H4 (cell line): ENCODE measurements at places on chromosomes 6 and 20.

DNA sequence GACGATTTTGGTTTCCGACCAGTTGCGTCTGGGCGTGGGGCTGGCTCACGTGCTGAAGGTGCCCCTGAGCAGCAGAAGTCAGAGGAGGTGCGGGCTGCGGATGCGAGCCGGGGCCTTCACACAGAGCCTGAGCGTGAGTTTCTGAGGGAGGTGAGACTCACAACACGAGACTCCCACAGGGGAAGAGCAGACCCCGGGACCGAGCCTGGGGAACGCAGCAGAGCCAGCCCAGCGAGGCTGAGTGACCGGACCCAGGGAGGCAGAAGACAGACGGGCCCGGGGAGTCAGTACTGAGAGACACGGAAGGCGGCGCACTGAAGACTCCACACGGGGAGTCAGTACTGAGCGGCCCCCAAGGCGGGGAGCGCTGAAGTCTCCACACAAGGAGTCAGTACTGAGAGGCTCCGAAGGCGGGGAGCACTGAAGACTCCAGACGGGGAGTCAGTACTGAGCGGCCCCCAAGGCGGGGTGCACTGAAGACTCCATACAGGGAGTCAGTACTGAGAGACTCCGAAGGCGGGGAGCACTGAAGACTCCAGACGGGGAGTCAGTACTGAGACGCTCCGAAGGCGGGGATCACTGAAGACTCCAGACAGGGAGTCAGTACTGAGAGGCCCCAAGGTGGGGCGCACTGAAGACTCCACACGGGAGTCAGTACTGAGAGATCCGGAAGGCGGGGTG lies 77.8 kb downstream of the DLL1 start:
- no peak for DNase-seq

DNA sequence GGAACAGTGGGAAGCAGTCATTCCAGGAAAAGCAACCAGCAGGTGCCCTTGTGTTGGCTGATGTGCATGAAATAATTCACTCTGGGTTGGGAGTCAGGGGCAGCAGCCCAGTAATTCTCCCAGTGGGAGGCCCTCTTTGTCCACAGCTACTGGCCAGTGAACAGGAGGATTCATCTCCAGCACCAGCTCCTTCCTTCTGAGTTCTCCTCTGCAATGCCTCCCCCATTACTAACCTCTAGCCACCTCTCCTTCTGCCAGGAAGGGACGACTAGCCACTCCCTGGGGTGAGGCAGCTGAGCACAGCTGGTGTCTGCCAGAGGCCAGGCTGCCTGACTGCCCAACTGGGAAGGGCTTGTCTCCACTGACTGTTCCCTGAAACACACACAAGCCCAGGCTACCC lies 12.5 kb upstream of the R3HDML start:
- peak; percentile 15 for DNase-seq

DNA sequence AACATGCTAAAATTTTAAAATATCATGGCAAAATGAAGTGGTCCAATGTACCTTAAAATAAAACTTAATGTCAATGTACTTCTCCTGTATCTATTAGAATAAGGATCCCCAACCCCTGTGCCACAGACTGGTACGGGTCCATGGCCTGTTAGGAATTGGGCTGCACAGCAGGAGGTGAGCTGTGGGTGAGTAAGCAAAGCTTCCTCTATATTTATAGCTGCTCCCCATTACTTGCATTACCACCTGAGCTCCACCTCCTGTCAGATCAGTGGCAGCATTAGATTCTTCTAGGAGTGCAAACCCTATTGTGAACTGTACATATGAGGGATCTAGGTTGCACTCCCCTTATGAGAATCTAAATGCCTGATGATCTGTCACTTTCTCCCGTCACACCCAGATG lies 86.0 kb downstream of the SLC16A10 start:
- no peak for DNase-seq

DNA sequence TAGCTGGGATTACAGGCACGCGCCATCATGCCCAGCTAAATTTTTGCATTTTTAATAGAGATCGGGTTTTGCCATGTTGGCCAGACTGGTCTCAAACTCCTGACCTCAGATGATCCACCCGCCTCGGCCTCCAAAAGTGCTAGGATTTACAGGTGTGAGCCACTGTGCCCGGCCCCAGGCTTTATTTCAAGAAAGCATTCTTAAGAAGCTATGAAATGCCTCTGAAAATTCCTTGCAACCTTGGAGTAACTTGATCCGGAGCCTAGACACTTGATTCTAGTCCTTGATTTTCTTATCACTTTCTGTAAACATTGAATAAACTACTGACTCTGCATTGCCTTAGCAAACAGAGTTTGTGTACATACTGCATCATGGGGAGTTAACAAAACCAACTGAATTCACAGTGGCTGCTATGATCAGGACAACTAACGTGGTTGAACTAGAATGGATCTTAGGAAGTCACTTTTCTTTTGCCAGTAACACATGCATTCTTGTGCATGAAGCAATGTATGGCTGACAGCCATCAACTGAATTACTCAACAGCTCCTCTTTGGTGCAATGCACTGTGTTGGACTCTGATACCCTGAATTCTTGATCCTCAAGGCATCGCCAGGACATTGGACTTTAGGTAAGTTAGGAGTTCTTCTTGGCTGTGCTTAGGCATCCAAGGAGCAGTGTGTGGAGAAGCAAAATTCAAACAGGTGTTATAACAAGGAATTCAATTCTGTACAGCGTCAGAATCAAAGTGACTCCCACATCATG lies 102.8 kb upstream of the TMEM170B start:
- DNase-seq, result peak; percentile 88

DNA sequence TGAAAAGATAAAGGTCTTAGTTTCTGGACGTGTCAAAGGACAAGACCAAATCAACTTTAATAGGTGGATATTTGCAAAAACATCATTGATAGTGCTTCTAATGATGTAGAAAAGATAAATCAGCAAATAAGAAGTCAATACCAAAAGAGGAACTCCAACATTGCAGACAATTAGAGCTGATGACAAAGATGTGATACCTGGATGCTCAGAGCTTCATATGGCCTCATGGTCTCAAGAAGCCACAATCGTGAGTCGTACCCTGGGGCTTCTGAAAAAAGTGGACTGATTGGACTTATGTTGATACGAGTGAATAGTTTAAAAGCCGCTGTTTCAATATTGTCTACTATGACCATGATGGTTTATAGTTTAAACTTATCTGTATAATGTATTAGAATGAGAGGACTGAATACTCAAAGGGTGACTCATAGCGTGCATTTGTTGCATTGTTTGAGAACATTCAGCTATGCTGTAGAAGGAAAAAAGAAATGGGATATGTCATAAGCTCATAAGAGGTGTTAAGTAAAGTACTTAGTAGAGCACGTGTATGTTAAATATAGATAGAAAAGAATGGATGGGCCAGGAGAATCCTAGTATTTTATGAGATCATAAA lies 54.6 kb upstream of the RIPOR2 start:
- DNase-seq, result no peak

DNA sequence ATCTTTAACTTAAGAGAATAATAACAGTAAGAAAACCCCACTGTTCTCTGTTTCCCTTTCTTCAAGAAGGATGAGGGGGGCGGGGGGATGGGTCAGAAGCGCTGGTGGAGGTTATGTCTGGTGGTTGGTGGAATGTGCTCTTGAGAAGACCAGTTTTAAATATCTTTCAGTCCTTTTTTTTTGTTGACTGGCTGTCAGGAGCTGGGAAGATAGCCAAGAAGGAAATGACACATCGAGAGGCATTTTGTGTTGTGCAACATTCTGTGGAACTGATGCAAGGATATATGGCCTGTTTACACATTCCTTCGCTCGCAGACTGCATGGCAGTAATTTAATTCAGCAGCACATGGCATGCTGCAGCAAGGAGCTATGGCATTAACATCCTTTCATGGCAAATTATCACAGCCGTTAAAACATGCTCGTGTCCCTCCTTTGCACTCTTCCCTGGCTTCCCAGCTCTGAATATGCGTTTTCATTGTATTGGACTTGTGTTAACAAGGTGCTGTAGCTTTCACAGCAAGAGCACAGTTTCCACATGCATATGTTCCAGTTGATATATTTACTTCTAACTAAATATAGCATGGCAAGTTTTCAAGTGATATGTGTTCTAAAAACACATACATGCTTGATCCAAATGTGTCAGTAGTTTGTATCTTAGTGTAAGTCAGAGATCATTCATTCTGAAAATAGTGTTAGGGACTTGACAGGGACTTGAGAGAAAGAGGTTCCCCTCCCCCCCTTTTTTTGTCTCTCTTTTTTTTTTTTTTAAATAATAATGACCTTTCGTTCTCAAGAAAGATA lies 68.2 kb upstream of the SUPT3H start:
- DNase-seq, result peak; percentile 99

DNA sequence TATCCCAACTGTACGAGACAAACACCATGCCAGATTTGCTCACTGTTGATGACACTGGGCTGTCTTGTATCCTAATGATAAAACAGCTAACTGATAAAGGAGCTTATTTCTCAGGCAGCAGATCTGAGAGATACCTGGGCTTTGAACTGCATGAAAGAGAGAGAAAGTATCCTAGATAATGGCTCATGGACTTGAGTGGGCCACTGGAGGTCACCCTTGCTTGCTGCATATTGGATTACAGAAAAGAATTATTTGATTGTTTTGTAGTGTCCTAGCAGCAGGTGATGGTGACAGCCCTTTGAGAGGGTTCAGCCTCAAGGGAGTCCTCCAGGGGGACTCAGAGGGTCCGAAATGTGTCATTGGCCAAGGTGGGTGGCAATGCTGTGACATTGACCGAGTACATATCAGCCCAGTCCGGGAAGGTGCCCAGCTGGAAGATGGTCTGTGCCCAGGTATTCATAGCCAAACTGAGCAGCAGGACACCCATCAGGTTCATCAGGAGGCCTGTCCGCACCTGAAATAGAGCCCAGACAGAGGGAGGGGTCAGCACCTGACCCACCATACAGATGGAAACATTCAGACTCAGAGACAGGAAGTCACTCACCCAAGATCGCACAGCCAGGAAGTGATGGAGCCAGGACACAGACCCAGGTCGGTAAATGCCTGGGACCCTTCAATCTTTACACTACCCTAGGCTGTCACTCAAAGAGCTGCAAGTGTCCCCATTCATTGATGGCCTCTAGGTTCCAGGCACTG lies 9.4 kb upstream of the OCSTAMP start:
- DNase-seq, result no peak

GRCh38 chr6:72783035-72783434 lies 161.2 kb downstream of the KCNQ5 start:
- DNase-seq, result no peak

DNA sequence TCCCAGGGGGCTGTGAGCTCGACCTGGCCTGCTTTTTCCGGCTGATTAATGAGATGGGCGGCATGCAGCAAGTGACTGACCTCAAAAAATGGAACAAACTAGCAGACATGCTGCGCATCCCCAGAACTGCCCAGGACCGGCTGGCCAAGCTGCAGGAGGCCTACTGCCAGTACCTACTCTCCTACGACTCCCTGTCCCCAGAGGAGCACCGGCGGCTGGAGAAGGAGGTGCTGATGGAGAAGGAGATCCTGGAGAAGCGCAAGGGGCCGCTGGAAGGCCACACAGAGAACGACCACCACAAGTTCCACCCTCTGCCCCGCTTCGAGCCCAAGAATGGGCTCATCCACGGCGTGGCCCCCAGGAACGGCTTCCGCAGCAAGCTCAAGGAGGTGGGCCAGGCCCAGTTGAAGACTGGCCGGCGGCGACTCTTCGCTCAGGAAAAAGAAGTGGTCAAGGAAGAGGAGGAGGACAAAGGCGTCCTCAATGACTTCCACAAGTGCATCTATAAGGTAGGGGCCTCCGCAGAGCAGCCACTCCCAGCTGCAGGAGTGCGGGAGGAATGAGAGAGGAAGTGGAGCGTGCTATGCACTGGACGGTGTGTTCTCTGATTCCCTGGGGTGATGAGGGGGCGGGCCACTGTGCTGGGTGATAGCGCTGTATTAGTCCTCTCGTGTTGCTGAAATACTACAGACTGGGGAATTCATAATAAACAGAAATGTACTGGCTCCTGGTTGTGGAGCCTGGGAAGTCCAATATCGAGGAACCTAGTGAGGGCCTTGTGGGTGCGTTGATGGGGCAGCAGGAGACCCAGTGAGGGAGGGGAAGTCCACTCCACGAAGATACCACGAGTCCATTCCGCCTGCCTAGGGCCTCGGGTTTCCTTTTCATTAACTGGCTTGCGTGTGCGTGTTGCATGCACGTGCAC lies 161.7 kb downstream of the DTNBP1 start:
- no peak for DNase-seq

- DNase-seq, result peak; percentile 18
These were observed 204.8 kb downstream of the TFAP2A start for GRCh38 chr6:10210052-10210451.

DNA sequence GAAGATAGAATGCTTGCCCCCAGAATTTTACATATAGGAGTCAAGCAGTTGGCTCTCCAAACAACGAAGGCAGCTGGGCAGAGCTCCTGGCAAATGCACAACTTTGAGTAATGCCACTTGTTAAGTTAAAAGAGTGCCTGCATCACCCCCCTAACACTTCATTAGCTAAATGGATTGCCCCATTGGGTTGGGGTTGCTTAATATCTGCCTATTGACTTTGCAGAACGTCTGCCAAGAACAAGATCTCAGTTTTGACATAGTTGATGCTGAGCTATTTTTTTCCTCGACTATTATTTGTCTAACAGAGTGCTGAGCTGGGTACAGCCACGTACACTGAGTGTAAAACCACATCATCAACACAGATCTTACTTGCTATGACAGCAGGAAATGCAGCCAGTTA lies 12.1 kb downstream of the ANKRD60 start:
- no peak for DNase-seq

GRCh38 chr6:7107578-7108195 lies at the start of gene RREB1:
Gene RREB1 (plus strand): TSS chr6:7107961. CDS start chr6:7181912, 73,951 bp downstream.
- DNase-seq, result peak; percentile 61

DNA sequence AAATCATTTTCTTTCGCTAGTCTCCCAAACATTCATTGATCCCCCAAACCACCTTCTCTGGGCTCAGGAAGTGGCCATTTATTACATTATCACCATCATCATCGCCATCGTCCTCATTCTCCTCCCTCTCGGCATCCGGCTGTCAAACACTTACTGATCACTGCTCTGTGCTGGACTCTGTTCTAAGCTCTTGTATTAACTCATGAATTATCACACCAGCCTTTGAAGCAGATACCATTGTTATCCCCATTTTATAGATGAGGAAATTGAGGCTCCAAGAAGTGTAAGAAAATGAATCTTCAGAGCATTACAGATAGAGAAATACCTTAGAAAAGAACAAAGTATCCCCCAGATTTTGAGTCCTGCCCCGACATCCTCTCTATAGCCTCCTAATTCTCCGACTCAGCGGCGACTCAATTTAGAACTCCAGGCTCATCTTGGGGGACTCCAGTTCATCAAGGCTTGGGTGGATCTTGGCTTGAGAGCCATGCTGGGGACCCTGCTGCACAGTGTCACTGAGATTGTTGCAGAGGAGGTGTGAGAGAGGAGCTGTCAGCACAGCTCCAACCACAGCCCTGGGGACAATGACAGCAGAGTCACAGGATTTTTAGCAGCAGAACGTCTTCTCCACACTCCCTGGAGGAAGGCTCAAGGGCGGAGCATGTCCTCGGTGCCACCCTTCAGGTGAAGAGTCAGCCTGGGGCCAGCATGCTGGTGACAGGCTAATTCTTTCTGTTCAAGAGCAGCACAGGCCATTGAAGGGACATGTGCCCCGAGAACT lies 6.6 kb upstream of the EEF1E1 start:
- no peak for DNase-seq
